ENCODE measurements at places on chromosomes 16 and 17.

DNA sequence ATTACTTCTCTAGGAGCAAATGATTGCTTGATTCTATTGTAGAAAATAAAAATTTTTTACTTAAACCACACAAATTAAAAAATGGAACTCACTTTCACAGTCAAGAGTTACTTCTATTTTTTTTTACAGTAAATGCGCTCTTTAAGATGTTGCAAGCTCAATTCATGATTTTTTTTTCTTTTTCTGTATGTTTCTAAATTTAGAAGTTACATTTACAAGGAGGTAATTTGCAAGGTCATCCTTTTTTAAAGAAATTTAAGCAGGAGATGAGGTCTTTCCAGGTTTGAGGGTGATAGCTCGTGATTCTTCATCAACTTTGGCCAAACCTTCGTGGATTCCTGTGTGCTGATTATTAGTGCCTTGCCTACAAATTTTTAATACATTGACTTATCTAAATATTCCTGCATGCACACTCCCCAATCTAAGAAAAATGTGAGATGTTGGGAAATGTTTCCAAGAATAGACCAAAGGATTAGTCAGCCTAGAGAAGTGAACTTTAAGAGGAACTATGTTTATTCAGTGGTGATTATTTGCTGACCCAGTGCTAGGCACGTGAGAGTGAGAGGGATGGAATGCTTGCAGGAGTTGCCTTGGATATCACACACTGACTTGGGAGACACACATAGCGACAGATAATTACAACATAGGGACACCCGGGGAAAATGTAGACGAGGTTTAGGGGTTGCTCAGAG, 429.8 kb downstream of the MAF start:
- no peak for DNase-seq

DNA sequence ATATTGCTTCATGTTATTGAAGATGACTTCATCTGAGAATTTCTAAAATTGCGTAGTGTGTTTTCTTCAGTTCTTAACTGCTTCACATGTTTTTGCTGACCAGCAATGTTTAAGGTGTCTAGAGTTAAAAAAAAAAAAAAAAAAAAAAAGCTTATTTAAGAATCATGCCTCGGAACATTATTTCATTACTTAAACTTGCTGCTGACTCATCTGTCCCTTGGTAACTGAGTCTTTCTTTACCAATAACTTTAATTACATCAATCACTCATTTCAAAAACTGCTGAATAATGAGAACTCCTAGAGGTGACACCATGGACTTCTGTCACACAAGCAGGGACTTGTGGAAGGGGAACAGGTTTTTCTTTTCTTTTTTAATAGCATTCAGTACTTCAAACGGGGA, 16.2 kb downstream of the IRX5 start:
- DNase-seq, result no peak

DNA sequence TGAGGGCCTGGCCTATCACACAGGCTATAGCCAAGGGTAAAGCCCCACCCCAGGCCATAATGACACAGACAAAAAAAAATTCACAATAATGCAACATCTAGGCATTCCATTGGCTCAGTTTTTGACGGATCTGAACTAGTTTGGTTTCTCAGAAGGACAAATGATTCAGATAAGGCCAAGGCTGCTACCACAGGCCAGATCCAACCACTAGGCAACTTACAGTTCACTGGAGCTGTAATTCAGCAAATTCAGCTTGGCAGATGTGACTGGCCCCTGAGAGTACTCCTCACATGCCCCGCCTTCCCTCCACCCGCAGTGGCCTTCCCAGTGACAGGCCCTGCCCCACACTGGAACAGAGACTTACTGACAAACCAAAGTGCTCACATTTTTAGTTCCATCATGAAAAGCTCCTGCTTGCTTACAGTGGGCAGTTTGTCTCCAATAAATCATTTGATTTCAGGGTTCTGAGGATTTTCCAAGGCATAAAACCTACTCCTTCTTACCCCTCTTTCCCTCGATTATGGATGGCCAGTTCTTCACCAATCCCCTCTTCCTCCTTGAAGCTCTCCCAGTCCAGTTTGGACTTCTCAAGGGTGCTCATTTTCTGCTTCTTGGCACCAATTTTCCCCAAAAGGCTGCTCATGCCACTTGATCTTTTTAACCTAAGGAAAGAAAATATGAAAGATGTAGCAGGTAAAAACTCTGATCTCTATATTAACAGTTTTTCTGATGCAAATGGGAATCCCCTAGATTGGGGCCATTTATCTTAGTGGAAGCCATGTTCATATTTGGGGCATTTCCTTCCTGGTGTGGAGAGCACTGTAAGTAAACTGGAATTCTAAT, 53.3 kb upstream of the BCAR1 start:
- no peak for DNase-seq

DNA sequence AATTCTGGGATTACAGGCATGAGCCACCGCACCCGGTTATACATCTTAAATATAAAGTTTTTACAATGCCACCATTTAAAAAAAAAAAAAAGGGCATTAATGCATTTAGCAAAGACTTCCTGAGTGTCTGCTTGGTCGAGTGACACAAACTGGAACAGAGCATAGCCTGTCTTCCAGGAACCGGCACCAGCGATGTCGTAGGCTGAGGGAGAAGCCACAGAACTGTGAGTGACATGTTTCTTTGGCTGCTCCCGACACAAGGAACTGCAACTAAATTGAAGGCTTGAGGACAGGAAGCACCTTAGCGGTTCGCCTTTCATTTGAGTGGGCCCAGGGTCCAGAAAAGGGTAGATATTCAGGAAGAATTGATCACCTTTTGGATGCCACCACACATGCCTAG, 717.8 kb downstream of the MAF start:
- DNase-seq, result no peak

DNA sequence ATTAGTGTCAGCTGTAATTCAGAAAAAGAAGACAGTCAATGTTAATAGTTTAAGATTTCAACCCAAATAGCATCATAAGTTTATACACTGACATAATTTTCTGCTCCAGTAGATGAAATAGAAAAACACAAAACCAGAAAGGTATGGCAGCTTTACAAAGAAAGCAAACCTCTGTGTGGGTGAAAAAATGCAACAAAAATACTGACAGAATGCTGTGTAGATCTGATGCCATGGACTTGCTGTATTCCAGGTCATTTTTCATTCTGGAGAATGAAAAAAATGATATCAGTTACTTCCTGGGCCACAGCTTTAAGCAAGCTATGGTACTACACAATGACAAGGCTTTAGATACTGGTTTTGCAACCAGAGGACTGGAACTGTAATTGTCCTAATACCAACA, 116.0 kb downstream of the MAP2K4 start:
- no peak for DNase-seq

DNA sequence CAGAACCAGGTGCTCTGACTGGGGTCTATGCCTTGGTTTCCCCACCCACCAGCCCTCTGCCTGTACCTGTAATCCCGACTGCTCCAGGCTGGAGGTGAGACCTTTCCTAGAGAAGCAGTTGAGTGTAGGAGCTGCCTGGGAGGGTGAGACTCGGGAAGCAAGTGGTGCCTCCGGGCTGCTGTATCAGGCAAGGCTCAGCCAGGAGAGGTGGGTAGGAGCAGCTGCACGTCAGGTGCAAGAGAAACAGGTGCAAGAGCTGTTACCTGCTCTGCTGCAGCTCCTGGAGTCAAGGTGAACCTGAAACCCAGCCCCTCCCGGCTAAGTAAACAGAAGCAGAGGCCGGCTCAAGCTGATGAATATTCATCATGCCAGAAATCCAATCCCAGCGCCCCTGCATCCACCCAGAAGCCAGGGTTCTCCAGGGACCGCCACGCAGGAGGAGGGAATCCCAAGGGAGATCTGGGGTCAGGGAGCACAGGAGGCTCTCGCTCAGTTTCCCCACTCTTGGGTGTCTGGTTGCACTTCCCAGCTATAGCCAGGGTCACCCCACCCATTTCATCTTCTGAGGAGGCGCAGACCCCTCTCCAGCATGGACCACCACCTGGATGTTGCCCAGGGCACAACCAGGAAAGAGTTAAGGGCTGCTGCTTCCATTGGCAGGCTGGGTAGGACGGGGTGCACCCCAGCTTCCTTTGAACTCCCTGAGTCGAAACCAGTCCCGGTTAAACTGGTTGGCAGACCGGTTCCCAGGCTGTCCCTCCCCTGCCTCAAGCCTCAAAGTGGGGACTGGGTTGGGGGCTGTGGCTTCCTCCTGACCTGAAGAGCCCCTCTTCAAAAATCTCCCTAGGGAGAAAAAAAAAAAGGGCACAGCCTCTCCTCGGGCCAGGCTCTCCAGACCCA, at the start of gene PRR15L:
Gene PRR15L, minus strand, starts transcription at position 293 of the 900 bp plus-strand sequence. CDS start 4,649 bp downstream, outside the sequence.
- DNase-seq, result no peak

All from activated CD8-positive, alpha-beta memory T cell treated with anti-CD3 and anti-CD28 coated beads for 4 hours (primary cell).